ENCODE measurements at places on chromosomes 6 and 20.

- DNase-seq, result no peak
Measured at GRCh38 chr6:161150136-161150535, 123.7 kb downstream of the AGPAT4 start.

GRCh38 chr20:56353356-56353755 is 5.4 kb upstream of the FAM210B start:
- no peak for DNase-seq

GRCh38 chr6:153018355-153018754 is 15.8 kb upstream of the MTRF1L start:
- no peak for DNase-seq

DNA sequence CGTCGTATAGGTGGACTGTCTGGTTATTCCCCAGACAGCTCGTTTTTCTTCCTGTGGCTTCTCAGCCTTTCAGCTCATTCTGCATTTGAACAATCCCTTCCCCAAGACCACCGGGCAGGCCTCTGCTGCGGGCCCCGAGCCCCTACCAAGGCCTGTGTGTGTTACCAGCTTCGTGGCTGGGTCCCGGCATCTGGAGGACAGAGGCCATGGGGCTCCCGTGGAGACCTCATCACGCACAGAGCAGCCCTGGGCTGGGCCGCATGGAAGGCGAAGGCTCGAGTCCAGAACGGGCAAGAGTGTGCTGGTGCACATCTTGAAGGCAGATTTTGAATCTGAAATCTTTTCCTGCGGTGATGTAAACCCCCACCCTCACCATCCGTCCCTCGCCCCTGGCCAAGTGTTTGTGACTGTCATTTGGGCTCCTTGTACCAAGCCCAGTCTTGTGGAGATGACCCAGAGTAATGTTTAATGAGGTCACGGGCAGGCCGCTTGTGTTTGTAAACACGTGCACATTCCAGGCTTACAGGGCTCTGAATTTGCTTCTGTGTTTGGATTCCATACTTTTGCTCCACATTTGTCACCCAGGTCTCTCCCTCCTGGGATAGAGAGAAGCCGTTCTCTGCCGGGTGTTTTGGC is 119.6 kb downstream of the CDH4 start:
- no peak for DNase-seq

- DNase-seq, result no peak
Measured at GRCh38 chr20:50037123-50037522, 54.3 kb downstream of the SNAI1 start.

DNA sequence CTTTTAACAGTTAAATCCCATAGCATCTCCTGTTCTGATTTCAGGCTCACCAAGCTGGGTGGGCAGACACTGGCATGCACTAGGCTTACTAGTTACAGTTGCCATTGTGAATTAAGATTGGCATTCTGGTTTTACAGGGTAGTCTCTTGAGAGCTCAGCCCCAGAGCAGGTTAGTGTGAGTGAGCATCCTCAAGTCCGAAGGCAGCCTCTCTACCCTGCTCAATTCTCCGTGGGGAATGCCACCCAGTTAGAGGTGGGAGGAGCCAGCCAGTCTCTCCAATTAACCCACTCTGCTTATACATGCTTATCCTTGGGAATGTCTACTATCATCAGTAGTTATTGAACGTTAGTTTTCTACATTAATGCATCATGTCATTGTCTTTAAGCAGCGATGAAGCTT is 8.9 kb upstream of the OGFRL1 start:
- no peak for DNase-seq

GRCh38 chr6:31899882-31900722 is 1.8 kb downstream of the ZBTB12 start:
- DNase-seq, result no peak

DNA sequence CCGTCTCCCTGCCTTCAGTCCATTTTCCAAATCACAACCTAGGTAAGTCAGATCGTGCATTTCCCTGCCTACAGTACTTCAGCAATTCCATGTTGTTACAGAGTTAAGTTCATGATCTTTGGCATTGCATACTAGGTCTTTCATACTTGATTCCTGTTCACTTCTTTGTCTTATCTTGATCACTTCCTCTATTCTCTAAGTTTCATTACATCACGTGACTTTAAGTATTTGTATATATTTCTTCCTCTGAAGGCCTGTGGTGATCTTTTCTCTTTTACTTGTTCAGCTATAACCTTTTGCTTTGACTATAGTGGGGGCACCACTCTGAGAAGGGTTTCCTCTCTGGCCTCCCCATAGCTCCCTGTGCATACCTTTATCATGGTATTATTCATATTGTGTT is 100.2 kb downstream of the TRMT11 start:
- no peak for DNase-seq
